ENCODE measurements at places on chromosomes 3 and 15.

GRCh38 chr3:81434161-81434560, 327.3 kb downstream of the GBE1 start:
- no peak for DNase-seq

DNA sequence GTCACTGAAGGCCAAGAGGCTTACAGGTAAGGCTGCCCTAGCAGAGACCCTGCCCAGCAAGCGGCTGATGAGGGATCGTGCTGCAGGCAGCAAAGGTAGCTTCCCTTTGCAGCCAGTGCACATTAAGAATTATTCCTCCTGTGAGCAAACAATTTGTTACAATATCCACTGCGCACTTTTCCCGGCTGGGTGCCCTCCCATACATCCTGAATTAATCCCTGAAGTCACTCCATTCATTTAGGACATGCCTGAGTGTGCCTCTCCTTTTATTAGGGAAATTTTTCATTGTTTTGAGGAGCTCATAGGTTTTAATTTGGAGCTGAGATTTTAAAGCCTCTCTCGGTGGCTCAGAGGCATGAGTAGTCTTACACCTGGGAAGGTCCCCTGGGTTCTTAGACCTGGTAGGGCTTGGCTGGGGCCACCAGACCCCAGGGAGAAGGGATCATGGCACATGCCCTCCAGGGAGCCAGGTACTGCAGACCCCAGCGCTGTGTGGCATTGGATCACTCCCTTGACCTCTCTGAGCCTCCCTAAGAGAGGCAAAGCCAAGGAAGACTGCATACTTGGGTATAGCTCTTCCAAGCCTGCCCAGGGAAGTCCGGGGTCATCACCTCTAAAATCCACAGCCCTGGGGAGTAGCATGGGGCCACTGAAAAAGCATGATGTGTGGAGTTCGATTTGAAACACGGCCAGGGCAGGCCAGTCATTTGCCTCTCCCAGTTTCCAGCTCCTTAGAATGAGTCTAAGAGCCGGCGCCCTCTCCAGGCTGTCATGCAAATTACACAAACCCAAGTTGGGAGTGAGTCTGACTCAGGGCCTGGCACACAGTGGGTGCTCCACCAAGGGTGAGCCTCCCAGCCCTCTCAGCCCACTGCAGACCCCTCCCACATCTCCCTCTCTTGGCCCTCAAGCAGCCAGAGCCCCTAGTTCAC, 151.9 kb upstream of the LINGO1 start:
- DNase-seq, result no peak

DNA sequence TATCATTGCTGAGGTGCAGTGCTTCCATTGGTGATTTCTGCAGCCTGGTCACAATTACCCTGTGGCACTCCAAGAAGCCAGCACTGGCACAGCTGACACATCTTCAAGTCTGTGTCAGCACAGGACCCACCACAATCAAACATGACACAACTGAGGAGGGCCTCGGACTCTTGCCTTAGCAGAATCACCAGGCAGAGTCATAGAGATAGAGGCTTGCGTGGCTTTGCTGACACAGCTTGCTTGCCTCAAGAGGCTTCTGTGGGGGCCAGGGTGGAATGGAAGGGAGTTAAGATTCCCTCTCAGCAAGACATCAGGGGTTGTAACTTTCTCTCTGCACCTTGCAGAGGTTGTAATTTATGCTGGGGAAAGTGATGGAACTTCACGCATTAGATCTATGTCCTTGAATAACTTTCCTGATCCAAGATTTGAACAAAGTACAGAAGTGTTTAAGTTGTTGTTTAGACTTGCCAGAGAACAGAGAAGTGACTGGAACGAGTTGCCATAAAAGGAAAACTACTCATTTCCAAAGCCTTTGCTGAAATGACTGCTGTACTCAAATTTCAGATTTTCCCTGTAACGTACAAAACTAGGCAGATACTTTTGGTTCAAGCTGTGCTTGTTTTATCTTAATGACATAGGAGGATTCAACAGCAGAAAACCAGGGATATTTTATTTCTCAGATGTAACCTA, 170.7 kb downstream of the DIPK2A start:
- DNase-seq, result no peak

DNA sequence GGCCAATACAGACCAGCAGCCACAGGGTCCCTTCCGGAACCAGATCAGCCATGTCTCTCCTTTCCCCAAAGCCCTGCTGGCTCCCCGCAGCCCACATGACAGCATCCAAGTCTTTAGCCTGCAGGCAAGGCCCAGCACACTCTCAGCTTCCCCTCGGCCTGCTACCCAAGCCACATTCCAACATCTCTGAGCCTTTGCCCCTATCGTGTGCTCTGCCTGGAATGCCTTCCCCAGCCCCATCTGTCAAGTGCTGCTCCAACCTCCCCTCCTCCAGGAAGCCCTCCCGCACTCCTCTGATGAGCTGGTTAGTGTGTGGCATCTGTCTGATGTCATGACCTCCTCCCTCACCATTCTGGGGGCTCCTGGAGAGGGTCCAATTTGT, 8.5 kb downstream of the PLXND1 start:
- DNase-seq, result no peak

GRCh38 chr3:127964053-127964452, 49.0 kb downstream of the KBTBD12 start:
- DNase-seq, result no peak

DNA sequence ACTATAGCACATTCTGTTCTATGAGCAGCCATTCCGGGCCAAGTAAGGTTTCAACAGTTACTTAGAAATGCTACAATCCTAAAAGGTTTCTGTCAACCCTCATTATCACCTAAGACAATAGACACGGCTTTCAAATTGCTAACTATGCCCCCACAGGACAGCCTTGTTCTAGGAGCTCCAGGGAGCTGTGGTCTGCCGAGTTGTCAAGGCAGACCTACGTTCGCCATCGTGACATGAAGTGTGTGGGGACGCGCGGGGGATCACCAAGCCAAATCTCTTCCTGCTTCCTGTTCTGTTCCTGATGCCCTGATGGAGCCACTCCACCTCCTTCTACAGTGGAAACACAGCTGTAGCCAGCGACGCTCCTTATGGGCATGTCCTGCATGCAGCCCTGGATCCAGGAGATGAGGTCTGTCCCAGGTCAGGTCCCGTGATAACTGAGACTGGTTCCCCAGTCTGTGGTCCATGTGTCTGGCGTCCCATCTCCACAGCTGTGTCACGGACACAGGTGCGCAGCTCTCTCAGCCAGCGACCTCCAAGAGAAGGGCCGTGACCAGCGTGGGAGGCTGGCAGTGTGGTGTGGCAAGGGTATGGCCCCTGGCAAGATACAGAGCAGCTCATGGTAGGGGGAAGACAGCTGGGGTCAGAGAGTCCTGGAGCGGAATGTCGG, 82.8 kb downstream of the PCSK6 start:
- no peak for DNase-seq

DNA sequence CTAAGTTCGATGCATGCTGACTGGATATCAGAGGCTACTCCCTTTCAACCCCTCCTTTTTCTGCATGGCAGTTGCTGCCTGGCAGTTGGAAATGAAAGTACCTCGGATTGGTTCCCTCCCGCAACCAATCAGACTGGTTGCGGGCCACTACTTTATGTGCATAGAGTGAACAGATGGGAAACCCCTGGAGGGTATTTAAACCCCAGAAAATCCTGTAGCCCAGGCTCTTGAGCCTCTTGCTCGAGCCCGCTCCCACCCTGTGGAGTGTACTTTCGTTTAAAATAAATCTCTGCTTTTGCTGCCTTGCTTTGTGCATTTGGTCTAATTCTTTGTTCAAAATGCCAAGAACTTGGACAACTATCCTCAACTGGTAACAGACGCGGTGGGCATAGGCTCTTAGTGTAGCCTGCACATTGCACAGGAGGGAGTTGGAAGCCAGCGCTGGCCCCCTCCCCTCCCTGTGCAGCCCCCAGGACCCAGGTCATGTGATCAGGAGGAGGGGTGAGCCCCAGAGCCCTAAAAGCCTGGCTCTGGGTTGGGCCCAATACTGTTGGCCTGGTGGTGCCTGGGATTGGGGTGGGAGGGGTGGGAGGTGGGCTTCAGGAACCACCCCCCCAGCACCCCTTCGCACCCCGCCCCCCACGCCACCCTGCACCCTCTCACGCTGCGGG, 26.8 kb downstream of the RHCG start:
- no peak for DNase-seq

- DNase-seq, result no peak
Observed at GRCh38 chr3:81378552-81379293, 382.7 kb downstream of the GBE1 start.

DNA sequence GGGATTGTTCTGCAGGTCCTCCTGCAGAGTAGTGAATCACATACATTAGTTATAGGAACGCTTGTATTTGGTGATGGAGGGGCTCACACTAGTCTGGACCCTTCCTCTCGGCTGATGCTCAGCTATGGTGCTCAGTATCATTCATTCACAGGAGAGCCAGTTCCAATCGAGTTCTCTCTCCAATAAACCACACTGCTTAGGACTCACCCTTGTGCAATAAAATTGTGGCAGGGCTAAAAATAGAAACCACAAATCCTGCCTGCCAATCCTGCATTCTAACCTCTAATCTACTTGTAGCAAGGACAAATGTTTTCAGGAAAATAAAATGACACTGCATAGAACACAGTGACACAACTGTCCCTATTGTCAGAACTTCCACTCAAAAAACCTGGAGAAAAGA, 138.4 kb upstream of the TBL1XR1 start:
- no peak for DNase-seq

GRCh38 chr3:189557824-189558223, 73.4 kb upstream of the TP63 start:
- no peak for DNase-seq

DNA sequence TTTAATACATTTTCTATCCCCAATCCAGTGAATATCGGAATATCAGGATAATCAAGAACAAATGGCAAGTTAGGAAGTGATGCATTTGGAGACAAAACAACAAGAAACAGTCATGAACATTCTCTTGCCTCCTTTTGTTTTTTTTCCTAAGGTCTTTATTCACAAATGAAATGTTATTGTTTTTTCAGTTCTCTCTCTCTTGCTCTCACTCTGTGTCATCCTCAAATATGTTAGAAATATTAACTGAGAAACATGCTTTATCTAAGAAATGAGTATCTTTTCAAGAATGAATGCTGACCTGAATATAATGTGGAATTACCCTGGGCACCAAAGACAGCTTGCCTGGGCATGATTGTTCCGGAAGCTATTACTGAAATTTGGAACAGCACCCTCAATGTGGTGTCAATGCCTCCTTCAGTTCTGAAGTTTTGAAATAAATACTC, 51.3 kb downstream of the RBMS3 start:
- DNase-seq, result no peak

DNA sequence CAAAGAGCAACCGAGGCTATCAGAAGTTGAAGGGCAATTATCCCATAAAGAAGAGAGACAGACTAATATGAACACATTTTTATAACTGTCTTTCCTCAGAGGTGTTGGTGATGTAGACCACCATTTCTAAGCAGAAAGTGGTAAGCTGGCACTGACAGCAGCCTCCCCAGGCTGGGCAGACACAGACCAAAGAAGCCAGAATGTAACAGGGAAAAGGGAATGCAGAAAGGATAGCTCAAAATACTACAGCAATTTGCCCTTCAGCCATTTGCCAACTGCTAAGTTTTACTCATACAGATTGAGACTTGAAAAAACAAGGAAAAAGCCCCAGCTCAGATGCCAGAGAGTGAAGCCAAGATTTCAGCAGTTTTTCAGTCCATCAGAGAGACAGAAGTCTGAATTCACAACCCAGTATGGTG, 73.5 kb upstream of the ABI3BP start:
- peak; percentile 15 for DNase-seq

DNA sequence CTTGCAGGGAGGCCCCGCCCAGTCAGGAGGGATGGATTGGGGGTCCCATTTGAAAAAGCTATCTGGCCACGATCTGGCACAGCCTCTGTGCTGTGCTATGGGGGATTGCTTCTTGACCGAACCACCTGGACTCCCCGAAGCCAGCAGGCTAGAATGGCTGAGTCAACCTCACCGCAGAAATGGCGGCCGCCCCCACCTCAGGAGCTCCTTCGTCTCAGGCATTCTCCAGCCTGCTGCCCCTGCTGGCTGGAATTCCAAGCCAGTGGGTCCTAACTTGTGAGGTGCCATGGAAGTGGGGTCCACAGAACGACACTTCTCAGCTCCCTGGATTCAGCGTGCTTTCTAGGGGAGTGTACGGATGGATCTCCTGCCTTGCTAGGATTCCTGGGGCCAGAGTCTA, 180.5 kb upstream of the TRIM42 start:
- no peak for DNase-seq

All from pons (tissue), 1 donor.